Osteocyte (in vitro differentiated cells): ENCODE measurements at places on chromosomes 7 and 10. TPM values are rescaled to one million over a fixed set of nuclear protein-coding genes. Genes with fewer than 3 reads are reported as not detected.

GIMAP8 gene
- not detected in 2 replicates for total RNA-seq

DNA sequence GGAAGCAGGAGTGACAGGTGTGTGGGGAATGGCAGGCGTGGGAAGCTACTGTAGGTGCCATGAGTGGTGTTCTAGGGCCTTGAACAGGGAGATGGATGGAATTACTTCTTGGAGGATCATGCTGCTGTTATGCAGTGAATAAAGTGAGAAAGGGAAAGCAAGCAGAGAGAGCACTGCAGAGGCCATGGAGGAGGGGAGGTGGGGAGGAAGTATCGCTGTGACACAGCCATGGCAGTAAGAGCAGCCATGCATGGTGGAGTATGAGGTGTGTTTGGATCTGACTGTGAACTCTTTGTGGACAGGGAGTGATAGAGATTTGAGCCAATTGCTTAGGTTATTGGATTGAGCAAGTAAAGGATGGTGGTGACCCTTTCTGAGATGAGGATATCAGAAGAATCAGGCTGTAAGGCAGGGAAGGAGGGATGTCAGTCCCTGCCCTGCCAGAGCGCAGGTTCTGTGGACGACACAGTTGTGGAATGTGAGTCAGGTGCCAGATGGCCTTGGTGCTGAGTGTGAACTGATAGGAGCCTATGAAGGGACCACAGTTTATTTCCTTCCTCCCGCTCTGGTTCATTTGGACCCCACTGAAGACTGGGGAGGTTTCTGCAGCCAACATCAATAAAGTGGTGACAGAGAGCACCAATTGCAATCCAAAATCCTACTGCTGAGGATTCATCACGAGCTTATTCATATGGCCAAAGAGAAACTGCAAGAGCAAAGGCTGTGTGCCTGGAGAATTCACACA is 105.5 kb upstream of the TMEM72 start:
- peak; percentile 23 for DNase-seq
- no peak overlapping the region for H3K27ac ChIP-seq
- H3K27me3 ChIP-seq, result peaks cover 4% of the 10 kb centered on the region
- H3K36me3 ChIP-seq, result peaks cover 6% of the 10 kb centered on the region
- peaks cover 72% of the 10 kb centered on the region for H3K4me1 ChIP-seq

DNA sequence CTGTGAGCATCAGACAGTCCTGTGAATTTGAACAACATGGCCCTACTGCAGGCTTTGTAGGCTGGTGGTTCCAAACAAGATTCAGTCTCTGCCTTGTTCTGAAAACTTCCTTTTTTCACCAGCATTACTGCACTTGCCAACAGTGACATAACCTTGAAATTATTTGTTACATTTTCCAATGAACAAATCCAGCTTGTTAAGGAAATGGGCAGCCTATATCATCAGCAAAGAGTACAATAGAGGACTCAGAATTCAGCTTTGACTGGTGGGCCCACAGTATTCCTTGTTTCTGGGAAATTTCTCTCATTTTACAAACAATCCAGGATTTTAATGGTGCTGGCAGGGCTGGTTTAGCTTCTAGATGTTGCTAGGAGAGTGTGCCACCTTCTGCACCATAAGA is 703.7 kb upstream of the FZD8 start:
- H3K36me3 ChIP-seq, result no peaks in the 10 kb centered on the region
- no peak for DNase-seq
- H3K27me3 ChIP-seq, result no peaks in the 10 kb centered on the region
- H3K4me3 ChIP-seq, result no peak overlapping the region

- peaks cover under 1% of the 10 kb centered on the region for H3K27me3 ChIP-seq
- DNase-seq, result no peak
- no peak overlapping the region for H3K4me3 ChIP-seq
- H3K4me1 ChIP-seq, result peaks cover 39% of the 10 kb centered on the region
- no peaks in the 10 kb centered on the region for H3K36me3 ChIP-seq
- H3K27ac ChIP-seq, result no peak overlapping the region
These were observed 4.4 kb upstream of the LRRN3 start for GRCh38 chr7:111086532-111086931.

DNA sequence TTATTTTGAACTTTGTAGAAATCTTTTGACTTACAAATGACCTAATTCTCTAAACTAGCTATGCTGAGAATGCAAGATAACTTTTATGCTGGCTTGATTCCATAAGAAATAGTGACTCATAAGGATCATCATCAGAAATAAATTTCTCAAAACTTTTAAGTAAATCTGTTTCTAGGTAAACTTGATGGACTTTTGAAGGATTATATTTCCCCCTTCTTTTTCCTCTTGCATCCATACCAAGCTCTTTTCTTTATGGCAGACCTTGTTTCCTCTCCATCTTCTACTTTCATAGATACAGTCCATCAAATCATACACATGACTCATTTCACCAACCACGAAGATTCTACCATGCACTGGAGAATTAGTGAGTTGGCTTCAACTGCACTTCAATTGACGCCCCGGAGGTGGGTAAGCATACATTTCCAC is 336.3 kb downstream of the KCNMA1 start:
- no peak for DNase-seq
- H3K27me3 ChIP-seq, result no peaks in the 10 kb centered on the region
- no peak overlapping the region for H3K4me3 ChIP-seq
- peaks cover 7% of the 10 kb centered on the region for H3K36me3 ChIP-seq
- H3K4me1 ChIP-seq, result peaks cover 35% of the 10 kb centered on the region

BLNK gene
- not detected in 2 replicates for total RNA-seq

- no peak overlapping the region for H3K4me3 ChIP-seq
- H3K4me1 ChIP-seq, result no peaks in the 10 kb centered on the region
- H3K36me3 ChIP-seq, result no peaks in the 10 kb centered on the region
- H3K27ac ChIP-seq, result no peak overlapping the region
These were observed 41.5 kb upstream of the NKX6-2 start for GRCh38 chr10:132827423-132827789.

DNA sequence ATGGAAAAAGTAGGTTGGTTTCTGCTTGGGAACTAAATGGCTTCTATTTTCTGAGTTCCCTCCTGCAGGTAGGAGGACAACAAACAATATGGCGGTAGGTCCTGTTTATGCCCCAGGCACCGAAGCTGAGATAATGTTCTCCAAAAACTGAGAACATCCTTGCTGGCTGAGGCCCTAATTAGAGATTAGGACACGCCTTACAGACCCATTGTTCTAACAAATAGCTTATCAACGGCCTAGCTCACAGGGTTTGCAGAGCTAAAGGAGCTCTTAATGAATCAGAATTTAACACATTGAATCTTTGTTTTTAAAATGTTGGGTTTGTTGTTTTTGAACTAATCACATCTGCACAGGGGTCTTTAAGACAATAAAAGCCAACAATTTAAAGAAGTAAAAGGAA is 37.0 kb downstream of the HTR5A start:
- no peak for DNase-seq
- H3K4me1 ChIP-seq, result no peaks in the 10 kb centered on the region
- H3K27ac ChIP-seq, result no peak overlapping the region
- no peaks in the 10 kb centered on the region for H3K36me3 ChIP-seq
- H3K4me3 ChIP-seq, result no peak overlapping the region
- H3K27me3 ChIP-seq, result peaks cover 4% of the 10 kb centered on the region

DNA sequence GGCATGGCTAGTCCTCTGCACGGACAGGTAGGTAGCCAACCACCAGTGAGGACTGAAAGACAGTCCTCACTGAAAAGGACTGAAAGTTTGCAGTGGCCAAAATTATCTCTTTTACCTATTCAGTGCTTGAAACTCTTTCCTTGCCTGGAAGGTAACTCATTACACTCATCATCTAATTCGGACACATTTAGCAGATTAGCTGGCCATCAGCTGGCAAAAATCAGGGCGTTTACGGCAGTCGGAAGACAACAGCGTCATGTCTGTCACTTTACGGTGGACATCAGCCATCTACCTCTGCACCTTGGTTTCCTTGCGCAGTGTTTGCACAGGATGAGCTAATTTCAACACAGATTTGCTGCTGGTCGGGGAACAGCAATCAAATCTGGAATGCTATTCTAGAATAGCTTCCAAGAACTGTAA is 740 bp downstream of the ANXA7 start:
- H3K4me1 ChIP-seq, result peaks cover 24% of the 10 kb centered on the region
- no peaks in the 10 kb centered on the region for H3K27me3 ChIP-seq
- DNase-seq, result no peak

EBF3 gene
- 0.59 and 0.63 TPM in 2 replicates for total RNA-seq

DNA sequence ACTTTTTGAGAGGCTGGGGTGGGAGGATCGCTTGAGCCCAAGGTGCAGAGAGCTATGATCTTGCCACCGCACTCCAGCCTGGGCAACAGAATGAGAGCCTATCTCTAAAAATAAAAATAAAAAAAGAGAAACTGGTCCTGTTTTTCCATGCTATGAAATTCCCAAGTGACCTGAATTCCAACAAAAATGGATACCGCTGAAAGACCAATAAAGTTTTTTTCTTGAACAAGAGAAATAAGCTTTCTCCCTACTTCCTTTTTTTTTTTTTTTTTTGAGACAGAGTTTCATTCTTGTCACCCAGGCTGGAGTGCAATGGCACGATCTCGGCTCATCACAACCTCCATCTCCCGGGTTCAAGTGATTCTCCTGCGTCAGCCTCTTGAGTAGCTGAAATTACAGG is 12.5 kb upstream of the SEPHS1 start:
- peaks cover 16% of the 10 kb centered on the region for H3K27me3 ChIP-seq
- no peak overlapping the region for H3K4me3 ChIP-seq
- no peaks in the 10 kb centered on the region for H3K36me3 ChIP-seq
- H3K4me1 ChIP-seq, result no peaks in the 10 kb centered on the region

DNA sequence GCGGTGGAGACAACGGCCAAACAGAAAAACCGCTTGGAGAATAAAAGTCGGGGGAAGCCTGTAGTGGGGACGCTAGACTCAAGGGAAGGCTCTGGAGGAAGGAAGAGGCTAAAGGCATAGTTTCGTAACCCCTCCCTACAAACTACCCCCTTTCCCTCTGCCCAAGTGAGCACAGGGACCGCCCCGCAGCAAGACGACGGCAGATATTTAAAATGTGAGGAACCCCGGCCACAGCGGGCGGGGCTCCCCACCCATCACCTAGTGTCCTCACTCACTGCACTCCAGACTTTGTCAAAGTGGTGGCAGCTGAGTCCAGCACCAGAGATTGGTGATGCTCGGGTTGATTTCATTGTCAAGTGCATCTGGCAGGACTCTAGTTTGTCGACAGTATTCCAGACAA is 69.1 kb downstream of the PRKAG2 start:
- H3K27me3 ChIP-seq, result peaks cover 63% of the 10 kb centered on the region
- H3K4me3 ChIP-seq, result no peak overlapping the region
- no peak overlapping the region for H3K27ac ChIP-seq
- no peak for DNase-seq
- no peaks in the 10 kb centered on the region for H3K36me3 ChIP-seq
- H3K4me1 ChIP-seq, result no peaks in the 10 kb centered on the region

DNA sequence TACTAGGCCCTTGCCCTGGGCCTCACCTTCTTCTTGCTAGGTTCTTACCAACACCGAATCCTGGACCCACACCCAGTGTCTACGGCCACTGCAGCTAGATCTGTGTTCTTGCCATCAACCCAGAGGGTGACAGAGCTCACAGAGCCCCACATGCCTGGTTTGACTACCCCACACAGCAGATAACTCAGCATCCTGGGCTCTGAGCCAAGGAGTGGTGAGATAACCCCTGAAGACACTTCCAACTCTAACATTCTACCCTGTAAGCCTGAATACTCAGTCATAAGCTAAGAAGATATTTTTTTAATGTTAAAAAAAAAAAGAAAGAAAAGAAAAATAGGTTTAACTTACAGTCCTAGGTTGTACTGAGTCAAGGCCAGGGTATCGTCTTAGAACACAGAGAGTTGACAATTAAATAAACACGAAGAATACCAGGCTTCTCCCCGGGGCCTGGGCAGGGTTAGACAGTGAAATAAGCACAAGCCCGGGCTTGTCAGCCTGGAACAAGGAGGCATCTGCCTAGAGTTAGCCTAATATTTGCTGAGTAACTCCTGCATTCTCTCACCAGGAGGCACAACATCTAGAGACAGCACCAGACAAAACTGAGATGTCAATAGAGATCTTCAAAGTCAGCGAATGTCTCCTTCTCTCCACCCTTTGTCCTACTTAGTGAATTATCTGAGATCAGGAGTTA is 556.5 kb upstream of the LRRN3 start:
- no peaks in the 10 kb centered on the region for H3K36me3 ChIP-seq
- DNase-seq, result no peak
- H3K27me3 ChIP-seq, result no peaks in the 10 kb centered on the region
- H3K4me3 ChIP-seq, result no peak overlapping the region
- H3K4me1 ChIP-seq, result peaks cover 22% of the 10 kb centered on the region

- peaks cover 23% of the 10 kb centered on the region for H3K4me1 ChIP-seq
- no peak overlapping the region for H3K27ac ChIP-seq
- H3K36me3 ChIP-seq, result no peaks in the 10 kb centered on the region
These were observed 5.7 kb downstream of the LRRC20 start for GRCh38 chr10:70376436-70377378.

GRCh38 chr10:6292741-6293151 is 90.0 kb downstream of the PFKFB3 start:
- DNase-seq, result no peak
- peaks cover 25% of the 10 kb centered on the region for H3K4me1 ChIP-seq
- no peak overlapping the region for H3K4me3 ChIP-seq

DNA sequence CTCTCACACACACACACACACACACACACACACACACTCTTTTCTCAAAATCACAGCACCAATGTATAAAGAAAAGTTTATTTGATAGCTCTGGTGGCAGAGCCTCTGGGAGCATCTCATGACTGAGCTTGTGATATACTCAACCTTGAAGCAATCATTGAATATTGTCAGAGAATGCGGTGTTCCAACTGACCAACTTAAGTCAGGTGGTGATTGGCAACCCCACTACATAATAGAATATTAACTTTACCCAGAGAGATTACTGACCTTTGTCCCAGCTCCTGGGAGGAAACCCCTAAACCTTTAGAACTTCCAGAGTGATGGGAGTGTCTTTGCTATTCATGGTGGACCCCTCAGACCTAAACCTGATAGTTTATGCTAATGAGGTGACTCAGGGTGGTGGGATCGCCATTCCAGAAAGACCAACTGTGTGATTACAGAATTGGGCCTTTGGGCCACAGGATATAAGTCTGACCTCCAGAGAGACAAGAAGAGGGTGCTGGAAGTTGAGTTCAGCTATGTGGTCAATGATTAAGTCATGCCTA is 143.1 kb downstream of the OTUD1 start:
- H3K4me1 ChIP-seq, result no peaks in the 10 kb centered on the region
- no peaks in the 10 kb centered on the region for H3K27me3 ChIP-seq

DNA sequence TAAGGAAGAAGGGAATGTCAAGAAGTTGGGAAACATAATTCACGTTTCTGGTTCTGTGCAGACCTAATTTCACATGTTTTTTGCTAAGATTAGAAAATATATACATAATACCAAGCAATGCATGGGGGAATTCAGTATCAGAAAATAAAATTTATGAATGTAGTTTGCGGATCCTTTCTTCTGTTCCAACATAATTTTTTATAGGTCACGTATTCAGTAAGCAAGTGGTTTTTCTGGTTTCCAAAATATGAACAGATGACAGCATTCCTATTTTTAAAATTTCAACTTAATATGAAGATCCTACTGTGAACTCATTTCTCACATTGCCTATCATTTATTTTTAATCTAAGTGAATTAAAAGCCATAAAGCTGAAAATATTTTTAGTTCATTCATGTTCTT is 560.0 kb upstream of the NRG3 start:
- no peak overlapping the region for H3K27ac ChIP-seq
- H3K36me3 ChIP-seq, result no peaks in the 10 kb centered on the region
- H3K27me3 ChIP-seq, result no peaks in the 10 kb centered on the region
- no peaks in the 10 kb centered on the region for H3K4me1 ChIP-seq

GRCh38 chr10:72337039-72337629 is 17.6 kb downstream of the DNAJB12 start:
- H3K27ac ChIP-seq, result peak overlapping the region; percentile 95
- peak; percentile 93 for DNase-seq

TMEM184A gene
- total RNA-seq, result 0.27 and 0.29 TPM in 2 replicates
